HS-5 (cell line): ENCODE measurements at places on chromosomes 1 and 21.
A peak's percentile ranks its signal among the peaks of the same experiment; 100 is the strongest.

- DNase-seq = no peak
Observed at GRCh38 chr1:67888216-67889106, 55.2 kb upstream of the GNG12 start.

DNA sequence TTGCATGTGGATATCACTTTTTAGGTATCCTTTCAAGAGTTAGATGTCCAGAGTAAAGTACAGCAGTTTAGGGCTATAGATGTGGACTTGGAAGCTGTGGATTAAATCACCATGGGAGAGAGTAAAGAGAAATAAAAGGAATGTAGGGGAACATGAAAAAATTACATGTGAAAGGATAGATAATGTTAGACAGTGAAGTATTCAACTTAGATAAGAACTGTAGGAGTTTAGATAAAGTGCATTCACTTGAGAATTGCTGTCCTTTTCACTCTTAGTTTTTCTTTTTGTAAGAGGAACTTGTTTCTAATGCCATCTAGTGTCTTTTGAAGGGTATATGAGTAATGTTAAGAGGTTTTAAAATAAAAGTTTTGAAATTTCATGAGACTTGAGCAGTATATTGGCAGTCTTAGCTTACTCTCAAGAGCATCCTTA, 40.1 kb downstream of the MAST2 start:
- DNase-seq = peak; percentile 10

GRCh38 chr1:228282329-228283042, 74.6 kb downstream of the OBSCN start:
- DNase-seq = no peak

- no peak for DNase-seq
Observed at GRCh38 chr1:228267962-228268880, 60.4 kb downstream of the OBSCN start.

DNA sequence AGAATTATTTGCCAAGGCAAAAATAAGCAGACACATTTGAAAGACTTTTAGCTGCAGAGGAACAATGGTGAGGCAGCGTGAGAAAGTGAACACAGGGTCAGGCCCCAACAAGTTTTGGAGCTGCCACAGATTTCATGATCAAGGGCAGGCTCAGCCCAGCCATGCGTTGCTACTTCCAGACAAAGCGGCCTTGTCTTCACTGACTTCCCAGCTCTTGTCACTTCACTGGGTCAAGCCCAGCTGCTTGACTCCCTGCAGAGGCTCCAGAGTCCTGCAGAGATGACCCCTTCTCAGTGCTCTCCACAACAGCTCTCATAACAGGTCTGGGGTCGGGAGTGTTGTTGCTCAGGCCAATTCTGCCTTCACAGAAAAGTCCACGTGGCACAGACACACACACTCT, 35.8 kb downstream of the HHAT start:
- DNase-seq = no peak

DNA sequence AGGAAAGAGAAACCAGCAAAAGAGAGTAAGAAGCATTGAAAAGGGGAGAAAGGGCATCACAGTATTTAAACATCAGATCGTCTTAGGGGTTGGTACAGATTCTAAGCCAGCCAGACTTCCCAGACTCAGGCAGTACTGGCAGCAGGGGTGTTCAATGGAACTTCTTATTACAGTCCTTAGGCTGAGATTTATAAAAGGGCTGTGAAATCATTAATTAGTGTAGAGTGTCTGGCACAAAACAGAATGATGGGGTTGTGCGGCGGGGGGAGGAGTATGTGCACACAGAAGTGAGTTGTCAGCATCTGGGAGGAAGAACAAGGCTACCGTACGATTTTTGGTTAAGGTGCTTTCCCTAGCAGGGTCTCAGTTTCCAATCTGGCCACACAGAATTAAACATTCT, 38.2 kb downstream of the ARHGEF11 start:
- no peak for DNase-seq

DNA sequence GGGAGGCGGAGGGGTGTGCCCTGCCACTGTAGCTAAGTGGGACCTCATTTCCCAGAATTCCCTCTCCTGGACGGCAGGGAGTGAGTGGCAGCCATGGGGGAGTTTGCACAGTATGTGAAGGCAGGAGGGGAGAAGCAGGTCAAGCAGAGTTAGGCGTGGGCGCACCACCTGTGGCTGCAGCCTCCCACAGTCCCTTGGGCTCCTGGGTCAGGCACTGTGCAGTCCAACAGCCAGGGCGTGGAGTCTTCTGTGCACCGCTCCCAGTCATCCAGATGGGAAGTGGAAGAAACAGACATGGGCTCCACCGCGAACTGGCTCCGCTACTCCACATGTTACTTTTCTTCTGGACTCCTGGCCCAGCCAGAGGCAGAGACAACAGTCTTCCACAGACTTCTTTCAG, 85.4 kb upstream of the TIAM1 start:
- DNase-seq = no peak

GRCh38 chr1:81129366-81129765, 671.4 kb upstream of the ADGRL2 start:
- DNase-seq = no peak

- DNase-seq = no peak
Observed at GRCh38 chr1:151166505-151166956, 587 bp downstream of the SCNM1 start.

DNA sequence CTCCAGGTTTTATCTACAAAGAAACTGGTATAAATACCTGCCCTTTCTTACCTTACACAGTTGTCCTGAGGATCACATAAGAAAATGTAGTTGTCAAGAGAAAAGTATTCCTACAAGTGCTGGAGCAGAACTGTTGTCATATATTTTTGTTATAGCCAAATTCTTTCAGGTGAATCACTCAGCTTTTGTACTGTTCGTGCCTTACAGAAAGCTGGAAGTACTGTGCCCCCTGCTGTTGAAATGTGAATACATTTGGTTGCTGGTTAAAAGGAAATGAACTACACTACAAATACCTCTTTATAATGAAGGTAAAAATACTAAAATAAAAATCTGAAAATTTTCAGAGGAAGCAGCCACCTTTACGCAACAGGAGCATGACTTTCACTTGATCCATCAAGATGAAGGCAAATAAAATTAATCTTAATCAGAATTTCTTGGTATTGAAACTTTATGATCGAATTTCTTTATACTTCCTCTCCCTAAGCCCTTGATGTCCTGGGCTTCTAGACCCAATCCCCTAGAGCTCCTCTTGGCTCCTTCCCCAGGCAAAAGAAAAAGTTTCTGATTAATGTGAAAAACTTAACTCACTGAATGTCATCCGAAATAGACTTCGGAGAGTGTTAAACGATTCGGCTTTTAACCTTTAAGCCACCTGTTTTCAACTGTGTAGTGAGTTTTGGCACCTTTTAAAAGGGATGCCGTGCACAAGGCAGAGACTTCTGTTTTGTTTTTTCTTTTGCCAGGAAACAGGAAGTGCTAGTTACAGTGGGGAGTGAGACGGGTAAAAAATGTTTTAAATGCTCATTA, 12.5 kb downstream of the CHML start:
- DNase-seq = no peak

GRCh38 chr1:84254703-84255238, 46.7 kb upstream of the SAMD13 start:
- DNase-seq = no peak

DNA sequence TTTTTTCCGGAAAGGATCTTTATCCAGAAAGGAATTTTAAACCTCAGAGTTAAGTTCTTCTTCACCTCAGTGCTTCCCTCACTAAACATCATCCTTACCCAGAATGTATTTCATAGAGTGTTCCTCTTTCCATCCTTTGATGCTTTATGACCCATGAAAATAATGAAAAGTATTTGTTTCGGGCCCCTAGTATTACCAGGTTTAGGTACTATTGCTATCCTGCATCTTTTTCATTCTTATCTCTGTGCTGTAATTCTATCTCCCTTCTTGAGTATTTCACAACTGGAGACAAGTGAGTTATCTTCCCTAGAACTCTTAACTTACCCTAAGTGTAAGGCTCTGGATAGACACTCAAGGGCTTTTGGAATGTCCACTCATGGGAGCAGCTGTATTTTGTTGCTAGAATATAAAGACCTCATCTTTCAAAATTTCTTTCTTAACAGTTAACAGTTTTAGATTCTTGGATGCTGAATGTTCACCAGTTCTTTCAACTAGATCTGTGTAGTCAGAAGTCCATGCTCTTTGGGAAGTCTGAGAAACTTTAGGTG, 26.2 kb downstream of the UCK2 start:
- DNase-seq = no peak

GRCh38 chr1:7421471-7422075, 349.5 kb upstream of the VAMP3 start:
- no peak for DNase-seq

DNA sequence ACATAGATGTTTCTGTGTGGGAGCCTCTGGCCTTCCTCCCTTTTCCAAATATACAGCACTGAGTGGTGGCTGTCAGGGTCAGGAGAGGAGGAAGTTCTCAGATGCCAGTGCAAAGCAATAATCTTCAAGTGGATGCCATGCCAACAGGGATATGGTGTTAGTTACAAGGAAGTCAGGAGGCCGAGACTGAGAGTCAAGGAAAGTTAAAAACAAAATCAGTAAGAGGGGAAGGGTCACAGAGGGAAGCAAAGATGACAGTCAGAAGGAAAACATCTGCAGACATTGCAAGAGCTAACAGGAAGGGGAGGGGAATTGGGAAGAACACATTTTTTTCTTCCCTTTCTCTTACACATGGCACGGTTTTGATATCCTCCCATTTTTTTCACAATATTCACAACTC, 691.4 kb downstream of the ADGRL2 start:
- no peak for DNase-seq

DNA sequence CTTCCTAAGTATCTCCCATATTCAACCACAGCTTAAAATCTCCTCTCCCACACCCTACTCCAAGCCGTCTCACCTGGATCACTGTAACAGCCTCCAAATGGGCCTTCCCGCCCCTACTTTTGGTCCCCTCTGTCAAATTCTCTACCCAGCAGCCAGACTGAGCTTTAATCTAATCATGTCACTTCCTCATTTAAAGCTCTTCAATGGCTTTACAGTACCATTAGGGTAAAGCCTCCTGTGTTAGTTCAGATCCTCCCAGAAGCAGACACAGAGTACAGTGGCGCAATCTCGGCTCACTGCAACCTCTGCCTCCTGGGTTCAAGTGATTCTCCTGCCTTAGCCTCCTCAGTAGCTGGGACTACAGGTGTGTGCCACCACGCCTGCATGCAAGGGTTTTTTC, 46.8 kb upstream of the PSEN2 start:
- DNase-seq = no peak

GRCh38 chr1:195714248-195714647, 894.0 kb downstream of the KCNT2 start:
- DNase-seq = no peak

DNA sequence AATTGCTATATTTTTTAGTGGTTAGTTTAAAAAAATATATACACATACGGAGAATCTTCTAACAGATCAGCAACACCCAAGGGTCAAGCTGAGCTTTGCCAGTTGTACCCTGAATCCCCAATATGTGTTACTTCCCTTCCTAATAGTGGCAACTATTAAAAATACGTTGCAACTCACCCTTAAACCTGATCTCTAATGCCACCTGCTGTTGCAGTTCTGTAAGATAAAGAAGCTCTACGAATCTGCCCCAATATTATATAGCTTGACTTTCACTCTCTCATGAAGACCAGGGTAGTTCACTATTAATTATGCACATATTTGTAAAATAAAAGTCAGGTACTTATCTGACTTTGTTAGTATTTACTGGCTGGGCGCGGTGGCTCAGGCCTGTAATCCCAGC, 58.4 kb downstream of the ASH1L start:
- DNase-seq = no peak
